Placental pericyte (primary cell): ENCODE measurements at places on chromosomes 12 and 14. TPM values are rescaled to one million over a fixed set of nuclear protein-coding genes. Genes with fewer than 3 reads are reported as not detected.

Gene LIN7A
- 0.57 and 5.9 TPM in 2 replicates for total RNA-seq

Gene PLEKHD1
- under 0.01 TPM in 1 of 2 replicates, not detected in the other for total RNA-seq

Gene SPIC
- not detected in 2 replicates for total RNA-seq

Gene OTX2
- total RNA-seq: not detected in 2 replicates

Gene IL23A
- total RNA-seq: not detected in 2 replicates

Gene PLD4
- total RNA-seq: under 0.01 TPM in 1 of 2 replicates, not detected in the other

Gene BAZ1A
- total RNA-seq: 14.7 and 44.5 TPM in 2 replicates

Gene KRT77
- total RNA-seq: not detected in 2 replicates

Gene CCDC197
- total RNA-seq: not detected in 2 replicates

Gene SYCP3
- under 0.01 TPM in 2 replicates for total RNA-seq
